H1 (cell line): ENCODE measurements at places on chromosomes 11 and 22. TPM values are rescaled to one million over a fixed set of nuclear protein-coding genes. Genes with fewer than 3 reads are reported as not detected.

DNA sequence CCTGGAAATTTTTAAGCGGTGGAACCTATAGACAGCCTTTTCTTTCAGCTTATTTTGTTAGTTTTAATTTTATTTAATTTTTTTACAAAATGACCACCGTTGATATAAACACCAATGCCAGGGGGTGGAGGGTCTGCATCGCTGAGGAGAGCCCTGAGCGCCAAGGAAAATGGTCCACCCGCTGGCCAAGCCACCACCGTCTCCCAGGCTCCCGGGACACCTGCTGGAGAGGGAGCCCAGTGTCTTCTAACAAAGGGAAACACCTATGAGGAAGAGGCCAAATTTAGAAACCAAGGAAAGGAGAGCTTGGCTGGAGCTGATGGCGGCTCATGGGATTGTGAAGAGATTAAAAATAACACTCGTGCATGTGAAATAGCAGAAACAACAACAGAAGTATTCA, 288 bp upstream of the KRTAP5-8 start:
- H3K4me3 ChIP-seq = no peak overlapping the region
- no peak overlapping the region for H3K27ac ChIP-seq
- H3K27me3 ChIP-seq = no peaks in the 10 kb centered on the region

The BRD1 gene
- total RNA-seq = 34.0 and 35.7 TPM in 2 replicates

- H3K4me3 ChIP-seq = no peak overlapping the region
- no peak for DNase-seq
- no peaks in the 10 kb centered on the region for H3K36me3 ChIP-seq
- no peak overlapping the region for H3K27ac ChIP-seq
- no peaks in the 10 kb centered on the region for H3K27me3 ChIP-seq
- no peaks in the 10 kb centered on the region for H3K4me1 ChIP-seq
These were observed 533.6 kb downstream of the CNTN5 start for GRCh38 chr11:99554232-99554903.

The PAX6 gene
- 0.21 and 0.30 TPM in 2 replicates for total RNA-seq

DNA sequence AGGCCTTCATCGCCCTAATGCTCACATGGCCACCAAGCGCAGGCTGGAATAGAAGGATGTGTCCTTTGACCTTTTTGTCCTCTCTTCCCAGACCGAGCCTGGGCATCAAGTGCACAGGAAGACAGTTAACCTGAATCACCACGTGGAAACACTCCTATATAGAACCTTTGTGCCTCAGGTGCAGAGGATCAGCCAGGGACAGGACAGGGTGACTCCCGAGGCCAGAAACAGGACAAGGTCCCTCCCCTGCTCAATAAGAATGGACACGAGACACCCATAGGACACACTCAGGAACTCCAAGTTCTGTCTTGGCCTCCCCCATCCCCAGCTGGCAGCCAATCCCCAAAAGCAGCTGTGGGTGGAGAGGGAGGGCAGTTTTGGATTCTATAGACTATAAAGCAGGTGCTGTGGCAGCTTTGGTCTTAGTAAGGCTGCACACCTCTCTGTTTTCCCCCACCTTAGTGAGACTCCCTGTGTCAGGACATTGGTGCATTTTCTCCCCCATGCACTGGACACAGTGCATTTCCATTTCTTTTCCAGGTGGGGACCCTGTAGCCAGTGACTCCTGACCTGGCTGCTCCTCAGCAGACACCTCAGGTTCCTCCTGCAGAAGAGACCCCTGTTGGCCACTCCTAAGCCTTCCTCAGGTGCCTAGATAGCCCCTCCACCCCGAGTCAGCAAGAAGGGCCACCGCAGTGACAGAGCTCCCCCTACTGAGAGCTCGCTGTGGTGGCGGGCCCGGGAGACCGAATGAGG, 43.6 kb upstream of the POU2AF1 start:
- peak; percentile 56 for DNase-seq
- H3K27me3 ChIP-seq = no peaks in the 10 kb centered on the region
- no peak overlapping the region for H3K4me3 ChIP-seq
- H3K27ac ChIP-seq = no peak overlapping the region

The PTPRCAP gene
- 0.78 and 1.4 TPM in 2 replicates for total RNA-seq

The ARHGAP20 gene
- 0.11 and 0.28 TPM in 2 replicates for total RNA-seq

The ABCC8 gene
- total RNA-seq = 2.6 and 3.7 TPM in 2 replicates

GRCh38 chr11:17741487-17741886, 6.9 kb downstream of the KCNC1 start:
- H3K36me3 ChIP-seq = no peaks in the 10 kb centered on the region
- no peak overlapping the region for H3K4me3 ChIP-seq
- H3K27ac ChIP-seq = no peak overlapping the region
- peaks cover 25% of the 10 kb centered on the region for H3K27me3 ChIP-seq
- H3K4me1 ChIP-seq = peaks cover 12% of the 10 kb centered on the region

DNA sequence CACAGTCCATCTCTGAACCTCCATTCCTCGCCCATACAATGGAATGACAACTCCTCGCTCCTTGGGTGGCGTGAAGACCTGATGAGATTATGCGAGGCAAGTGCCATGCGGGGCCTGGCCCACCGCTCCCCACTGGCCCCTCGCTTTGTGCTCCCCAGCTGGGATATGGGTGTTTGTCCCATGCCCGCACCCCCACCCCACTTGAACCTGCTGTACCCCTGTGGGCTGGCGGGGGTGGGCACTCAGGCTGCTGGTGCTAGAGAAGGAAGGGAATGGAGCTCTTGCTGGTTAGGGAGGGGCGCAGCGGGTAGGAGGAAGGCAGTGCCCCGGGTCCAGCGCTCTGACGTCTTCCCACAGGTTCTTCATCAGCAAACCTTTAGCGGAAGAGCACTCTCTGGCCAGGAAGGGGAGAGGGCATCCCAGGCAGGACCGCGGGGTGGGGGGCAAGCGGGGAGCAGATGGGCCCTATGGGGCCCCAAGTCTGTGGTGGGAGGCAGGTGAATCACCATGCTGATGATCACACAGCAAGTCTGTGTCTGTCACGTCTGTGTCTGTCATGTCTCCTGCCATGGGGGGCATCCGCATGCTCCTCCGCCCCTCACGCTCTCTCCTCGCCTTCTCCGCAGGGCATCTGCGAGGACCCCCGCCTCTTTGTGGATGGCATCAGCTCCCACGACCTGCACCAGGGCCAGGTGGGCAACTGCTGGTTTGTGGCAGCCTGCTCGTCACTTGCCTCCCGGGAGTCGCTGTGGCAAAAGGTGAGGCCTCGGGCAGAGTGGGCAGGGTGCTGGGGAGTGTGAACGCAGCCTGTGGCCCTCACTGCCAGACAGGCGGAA, 9.4 kb upstream of the OMP start:
- no peaks in the 10 kb centered on the region for H3K27me3 ChIP-seq
- H3K27ac ChIP-seq = no peak overlapping the region
- no peak for DNase-seq

The TMEM191B gene
- 1.2 and 2.6 TPM in 2 replicates for total RNA-seq

- no peak overlapping the region; the same call in 1 of the 2 replicates for H3K27ac ChIP-seq
- DNase-seq = no peak
- peaks cover 4% of the 10 kb centered on the region; the same call in 1 of the 2 replicates for H3K36me3 ChIP-seq
- H3K4me3 ChIP-seq = no peak overlapping the region
These were observed 8.3 kb downstream of the PGAP2 start for GRCh38 chr11:3816673-3817072.

- H3K4me1 ChIP-seq = peaks cover 4% of the 10 kb centered on the region
- peaks cover 5% of the 10 kb centered on the region; the same call in 1 of the 2 replicates for H3K36me3 ChIP-seq
- peak; percentile 78 for DNase-seq
These were observed 878 bp downstream of the RRAS2 start for GRCh38 chr11:14357881-14358728.

DNA sequence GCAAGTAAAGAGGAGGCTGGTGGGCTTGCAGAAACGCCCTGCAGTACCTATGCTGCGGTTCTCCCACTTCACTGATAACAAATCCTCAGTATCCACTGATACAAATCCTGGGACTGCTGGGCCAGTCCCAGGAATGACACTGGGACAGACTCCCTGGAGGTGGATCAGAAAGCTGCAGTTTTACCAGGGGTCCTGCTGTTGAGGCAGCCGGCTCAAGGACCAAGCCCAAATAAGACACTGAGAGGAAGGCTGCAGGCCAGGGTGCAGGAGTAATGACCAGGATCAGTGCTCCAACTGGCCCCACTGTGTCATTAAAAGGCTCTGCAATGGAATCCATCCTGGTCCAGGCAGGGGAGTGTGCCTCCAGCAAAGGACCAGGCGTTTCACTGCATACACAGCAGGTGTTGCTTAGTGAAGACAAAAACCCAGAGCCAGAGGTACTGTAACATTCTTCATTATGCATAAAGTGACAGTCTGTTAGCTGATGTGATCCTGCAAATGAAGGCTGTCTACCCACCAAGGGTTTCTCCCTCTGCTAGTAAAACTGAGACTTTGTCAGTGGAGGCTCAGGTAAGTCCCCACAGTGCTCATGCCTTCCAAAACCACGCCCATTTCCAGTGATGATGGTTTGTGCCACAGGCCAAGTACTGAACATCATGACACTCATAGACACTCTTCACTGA, 1.4 kb upstream of the C22orf39 start:
- no peak for DNase-seq
- peaks cover 4% of the 10 kb centered on the region for H3K36me3 ChIP-seq
- peak overlapping the region; percentile 96 for H3K4me3 ChIP-seq
- H3K27me3 ChIP-seq = no peaks in the 10 kb centered on the region; the same call in 1 of the 2 replicates
- H3K27ac ChIP-seq = no peak overlapping the region

DNA sequence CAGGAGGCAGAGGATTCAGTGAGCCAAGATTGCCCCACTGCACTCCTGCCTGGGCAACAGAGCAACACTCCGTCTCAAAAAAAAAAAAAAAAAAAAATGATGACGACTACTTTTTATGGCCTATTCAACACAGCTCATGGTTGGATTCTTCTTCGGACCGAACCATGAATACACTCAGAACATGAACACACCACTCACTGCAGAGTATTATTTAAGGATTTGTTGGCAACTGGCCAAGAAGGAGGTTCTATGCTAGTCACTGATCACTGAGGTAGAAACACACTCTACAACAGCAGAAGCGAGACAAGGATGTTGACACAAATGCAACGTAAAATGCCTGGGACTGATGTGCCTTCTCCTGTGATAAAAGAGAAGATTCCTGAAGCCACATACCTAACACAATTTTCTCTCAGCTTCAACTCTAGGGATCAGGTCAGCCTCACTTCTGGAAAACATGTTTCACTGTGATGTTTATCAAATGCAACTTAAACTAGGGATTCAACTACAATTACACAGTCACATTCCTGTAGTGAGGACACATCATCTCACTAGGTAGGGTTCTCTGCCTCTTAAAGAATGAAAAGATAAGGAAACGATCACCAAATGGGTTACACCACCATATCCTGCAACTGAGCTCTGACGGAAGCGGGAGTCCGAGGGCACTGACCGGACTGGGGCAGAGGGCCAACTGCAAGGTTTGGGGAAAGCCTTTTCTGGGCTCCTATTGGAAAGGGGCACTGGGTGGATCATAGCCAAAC, 82.5 kb downstream of the SGSM3 start:
- H3K4me3 ChIP-seq = no peak overlapping the region
- H3K36me3 ChIP-seq = no peaks in the 10 kb centered on the region
- DNase-seq = no peak
- H3K4me1 ChIP-seq = peaks cover 2% of the 10 kb centered on the region; the same call in 1 of the 2 replicates
- H3K27me3 ChIP-seq = no peaks in the 10 kb centered on the region
- 0 out of 2 replicates have a peak overlapping the region, but pooled peaks have one; percentile 0 for H3K27ac ChIP-seq

The CASP4 gene
- total RNA-seq = not detected in 2 replicates

GRCh38 chr22:23752090-23752691, 1.3 kb upstream of the ZNF70 start:
- no peaks in the 10 kb centered on the region for H3K36me3 ChIP-seq
- peak overlapping the region; percentile 75 for H3K4me3 ChIP-seq
- no peak overlapping the region for H3K27ac ChIP-seq

The FOSL1 gene
- 6.3 and 7.5 TPM in 2 replicates for total RNA-seq

- no peaks in the 10 kb centered on the region for H3K36me3 ChIP-seq
- no peaks in the 10 kb centered on the region for H3K27me3 ChIP-seq
- no peak overlapping the region for H3K4me3 ChIP-seq
These were observed 37.6 kb upstream of the BIRC3 start for GRCh38 chr11:102279641-102280170.

- H3K36me3 ChIP-seq = no peaks in the 10 kb centered on the region
- H3K27ac ChIP-seq = no peak overlapping the region
- peak; percentile 37 for DNase-seq
- no peaks in the 10 kb centered on the region for H3K27me3 ChIP-seq
These were observed 492.7 kb downstream of the BRD1 start for GRCh38 chr22:49334976-49335375.

DNA sequence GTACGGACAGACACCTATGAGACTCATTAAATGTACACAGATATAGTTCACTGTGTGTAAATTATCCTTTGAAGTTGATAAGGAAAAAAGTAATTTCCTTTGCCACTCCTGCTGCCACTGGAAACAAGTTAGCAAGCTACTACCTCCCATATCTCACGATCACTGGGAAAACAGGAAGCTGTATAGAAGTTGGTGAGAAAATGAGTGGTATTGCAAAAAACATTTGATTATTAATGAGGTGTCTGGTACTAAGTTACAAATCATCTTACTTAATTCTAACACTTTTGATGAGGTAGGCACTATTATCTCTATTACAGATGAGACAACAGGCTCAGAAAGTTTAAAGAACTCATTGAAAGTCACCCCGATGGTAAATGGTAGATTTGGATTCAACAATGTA, 68.5 kb downstream of the GAB2 start:
- H3K4me3 ChIP-seq = no peak overlapping the region
- H3K27me3 ChIP-seq = no peaks in the 10 kb centered on the region
- H3K27ac ChIP-seq = no peak overlapping the region
- H3K4me1 ChIP-seq = peaks cover 7% of the 10 kb centered on the region
- no peaks in the 10 kb centered on the region for H3K36me3 ChIP-seq

GRCh38 chr11:108559904-108560303, 33.7 kb downstream of the EXPH5 start:
- no peak for DNase-seq
- H3K27ac ChIP-seq = no peak overlapping the region
- no peak overlapping the region for H3K4me3 ChIP-seq
- H3K4me1 ChIP-seq = no peaks in the 10 kb centered on the region
- H3K36me3 ChIP-seq = no peaks in the 10 kb centered on the region

The TMEM218 gene
- total RNA-seq = 17.0 and 17.3 TPM in 2 replicates

The RAB39A gene
- total RNA-seq = 17.9 and 19.1 TPM in 2 replicates

- no peak overlapping the region for H3K27ac ChIP-seq
- peaks cover 6% of the 10 kb centered on the region for H3K36me3 ChIP-seq
- H3K4me3 ChIP-seq = no peak overlapping the region
These were observed 86.1 kb upstream of the BID start for GRCh38 chr22:17860220-17860965.

GRCh38 chr11:123302751-123303195, 107.7 kb upstream of the CLMP start:
- peaks cover 8% of the 10 kb centered on the region; the same call in 1 of the 2 replicates for H3K4me1 ChIP-seq
- no peak overlapping the region for H3K27ac ChIP-seq
- no peaks in the 10 kb centered on the region for H3K36me3 ChIP-seq
- peaks cover 21% of the 10 kb centered on the region for H3K27me3 ChIP-seq
- DNase-seq = no peak

- H3K4me1 ChIP-seq = no peaks in the 10 kb centered on the region
- H3K27ac ChIP-seq = no peak overlapping the region
- no peak overlapping the region for H3K4me3 ChIP-seq
- peaks cover 7% of the 10 kb centered on the region for H3K27me3 ChIP-seq
- peak; percentile 98 for DNase-seq
These were observed 28.5 kb downstream of the GLB1L2 start for GRCh38 chr11:134360050-134360835.

The SLC22A8 gene
- not detected in 2 replicates for total RNA-seq

- no peaks in the 10 kb centered on the region for H3K36me3 ChIP-seq
- H3K27ac ChIP-seq = no peak overlapping the region
- H3K4me3 ChIP-seq = no peak overlapping the region
- H3K27me3 ChIP-seq = no peaks in the 10 kb centered on the region
These were observed 7.7 kb downstream of the CREB3L1 start for GRCh38 chr11:46285173-46285572.
